Activated gamma-delta T cell treated with anti-CD3 and anti-CD28 coated beads, Interleukin-2, amount 50 U/mL, for 16 hours (primary cell): ENCODE measurements at places on chromosomes 3 and 15.

GRCh38 chr3:17140670-17141505 is 256.1 kb downstream of the PLCL2 start:
- DNase-seq: no peak

- DNase-seq: no peak
Observed at GRCh38 chr15:71761649-71762048, 48.7 kb upstream of the NR2E3 start.

DNA sequence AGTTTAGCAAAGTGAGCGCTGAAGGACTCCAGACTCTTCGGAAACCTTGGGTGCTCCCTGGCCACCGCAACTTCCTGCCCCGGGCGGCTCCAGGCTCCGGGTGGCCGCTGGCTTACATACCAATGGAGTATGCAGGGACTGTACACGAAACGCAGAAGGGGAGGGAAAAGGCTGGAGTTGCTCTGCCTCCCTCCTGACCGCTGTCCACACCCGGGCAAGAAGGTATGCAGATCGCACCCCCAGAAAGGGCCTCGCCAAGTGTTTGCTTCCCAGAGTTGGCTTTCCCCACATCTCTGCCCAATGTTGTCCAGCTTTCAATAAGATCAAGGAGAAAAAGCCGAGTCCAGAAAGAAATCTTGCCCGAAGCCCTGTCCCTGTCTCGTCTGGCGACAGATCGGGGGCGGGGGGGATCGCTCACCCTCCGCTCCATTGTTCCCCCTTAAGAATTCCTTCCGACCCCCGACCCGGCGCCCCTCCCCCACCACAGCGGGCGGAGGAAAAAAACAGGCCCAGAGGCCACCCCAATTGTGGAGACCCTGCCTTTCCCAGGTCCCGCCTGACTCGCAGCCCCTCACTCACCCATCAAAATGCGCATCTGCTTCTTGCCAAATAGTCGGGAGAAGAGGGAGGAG is 533 bp downstream of the ARF4 start:
- peak; percentile 44 for DNase-seq

- DNase-seq: no peak
Observed at GRCh38 chr15:100194996-100195395, 146.8 kb downstream of the ADAMTS17 start.

DNA sequence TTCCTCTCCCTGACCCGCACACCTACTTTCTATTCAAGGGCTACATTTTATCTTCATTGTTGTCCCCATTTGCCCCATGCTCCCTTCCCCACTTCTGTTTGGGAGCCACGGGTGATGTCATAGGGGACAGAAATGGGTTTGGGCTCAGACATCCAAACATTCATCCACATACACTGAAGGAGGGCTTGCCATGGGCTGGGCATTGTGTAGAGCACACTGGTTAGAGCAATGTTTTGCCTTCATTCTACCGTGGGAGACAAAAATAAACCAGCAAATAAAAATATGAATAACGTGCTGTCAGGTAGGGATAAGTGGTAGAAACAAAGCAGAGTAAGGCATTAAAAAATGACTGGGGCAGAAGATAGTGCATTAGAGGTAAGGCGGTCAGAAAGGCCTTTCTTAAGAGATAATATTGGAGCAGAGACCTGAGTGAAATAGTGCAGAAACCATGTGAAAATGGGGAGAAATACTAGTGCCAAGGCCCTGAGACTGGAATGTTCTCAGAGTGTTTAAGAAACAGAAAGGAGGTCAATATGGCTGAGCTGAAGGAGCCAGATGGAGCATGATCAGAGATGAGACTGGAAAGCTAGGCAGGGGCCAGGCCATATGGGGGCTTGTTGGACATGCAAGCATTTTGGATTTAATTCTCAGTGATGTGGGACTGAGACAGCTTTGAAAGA is 40.9 kb upstream of the CLSTN2 start:
- DNase-seq: no peak

GRCh38 chr3:166706094-166706493 is 674.0 kb downstream of the ZBBX start:
- no peak for DNase-seq

- no peak for DNase-seq
Observed at GRCh38 chr3:183131186-183131725, 31.3 kb downstream of the LAMP3 start.

DNA sequence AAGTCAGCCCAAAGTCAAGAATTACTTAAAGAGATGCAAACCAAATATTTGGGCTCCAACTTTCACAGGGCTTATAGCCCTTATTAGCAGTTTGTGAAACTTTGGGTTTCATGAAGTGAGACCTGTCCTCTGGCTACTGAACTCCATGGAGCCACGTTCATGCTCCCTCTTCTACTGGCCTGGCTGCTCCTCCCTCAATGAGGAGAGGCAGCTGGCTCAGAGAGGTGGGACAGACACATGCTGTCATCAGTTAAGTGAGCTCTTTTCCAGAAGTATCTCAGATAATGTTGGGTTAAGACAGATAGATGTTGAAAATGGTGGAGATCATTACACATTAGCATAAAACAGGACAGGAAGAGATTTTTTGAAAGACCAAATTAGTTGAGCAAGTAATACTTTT is 19.4 kb downstream of the MRPS25 start:
- no peak for DNase-seq

GRCh38 chr15:35723852-35724251 is 177.9 kb upstream of the DPH6 start:
- DNase-seq: no peak

DNA sequence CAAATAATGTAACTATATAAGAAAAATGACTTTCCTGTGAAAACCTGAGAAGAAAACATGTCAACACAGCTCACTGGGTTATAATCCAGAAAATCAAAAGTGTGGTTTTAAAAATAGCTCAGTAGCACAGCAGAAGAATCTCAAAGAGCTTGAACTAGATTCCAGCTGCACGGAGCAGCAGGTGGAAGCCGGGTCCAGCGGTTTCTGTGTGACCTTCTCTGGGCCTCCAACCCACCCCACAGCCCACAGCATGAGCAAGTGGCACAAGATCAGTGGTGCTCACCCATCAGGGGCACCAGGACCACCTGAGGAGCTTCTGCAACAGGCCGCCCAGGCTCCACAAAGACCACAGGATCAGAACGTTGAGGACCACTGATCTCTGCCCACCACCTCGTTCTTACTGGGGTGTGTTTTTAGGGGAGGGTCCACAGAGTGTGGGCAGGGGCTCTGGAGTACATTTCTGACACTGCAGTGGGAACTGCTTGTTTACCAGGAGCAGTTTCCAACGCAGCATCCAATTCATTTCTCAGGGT is 23.2 kb downstream of the SLC41A3 start:
- DNase-seq: no peak

DNA sequence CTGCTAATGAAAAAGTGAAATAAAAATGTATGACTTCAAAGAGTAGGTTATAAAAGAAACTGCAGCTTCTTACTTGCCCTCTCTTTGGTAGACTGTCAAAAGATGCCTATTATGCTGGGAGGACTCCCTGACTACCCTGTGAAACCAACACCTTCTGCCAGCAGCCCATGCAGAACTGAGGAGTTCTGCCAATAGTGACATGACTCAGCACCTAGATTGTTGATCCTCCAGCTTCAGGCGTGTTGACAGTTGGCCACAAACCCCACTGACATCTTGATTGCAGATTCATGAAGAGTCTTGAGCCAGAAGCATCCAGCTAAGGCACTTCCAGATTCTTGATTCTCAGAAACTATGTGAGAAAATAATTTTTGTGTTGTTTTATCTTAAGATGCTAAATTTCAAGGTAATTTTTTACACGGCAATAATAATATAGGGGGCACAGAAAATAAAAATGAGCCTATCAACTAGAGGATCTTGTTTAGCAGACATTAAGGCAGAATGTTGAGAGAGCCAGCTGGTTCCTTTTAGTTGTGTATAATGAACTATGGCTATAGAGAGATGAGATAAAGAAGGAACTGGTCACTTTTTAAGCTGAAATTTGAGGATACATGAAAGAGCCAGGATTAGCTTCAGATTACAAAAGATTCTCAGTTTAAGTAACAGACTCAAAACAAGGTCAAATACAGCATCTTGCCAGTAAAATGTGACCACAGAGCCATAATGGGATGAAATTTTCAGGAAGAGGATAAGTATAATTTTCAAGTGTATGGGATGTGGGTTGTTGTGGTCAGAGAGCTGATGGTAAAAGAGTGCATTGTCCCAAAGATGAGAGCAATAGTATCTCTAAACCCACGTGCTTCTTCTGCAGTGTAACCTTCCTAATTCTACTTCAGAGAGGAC is 588.7 kb upstream of the CBLB start:
- no peak for DNase-seq

GRCh38 chr3:172688588-172688987 is 22.3 kb downstream of the NCEH1 start:
- DNase-seq: no peak

DNA sequence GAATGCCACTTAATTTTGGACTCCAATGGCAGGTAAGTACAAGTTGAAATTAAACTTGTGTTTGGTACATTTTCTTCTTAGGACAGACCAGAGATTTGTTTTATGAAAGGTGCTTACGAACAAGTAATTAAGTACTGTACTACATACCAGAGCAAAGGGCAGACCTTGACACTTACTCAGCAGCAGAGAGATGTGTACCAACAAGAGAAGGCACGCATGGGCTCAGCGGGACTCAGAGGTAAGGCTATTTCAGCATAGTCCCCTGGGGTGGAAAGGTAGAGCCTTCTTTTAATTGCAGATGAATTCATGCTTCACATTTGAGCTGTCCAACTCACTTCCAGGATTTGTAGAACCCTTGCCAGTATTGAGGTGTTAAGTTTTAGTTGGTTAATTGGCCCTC is 51.4 kb downstream of the ASTE1 start:
- DNase-seq: no peak

GRCh38 chr3:27556887-27557286 is 72.7 kb upstream of the SLC4A7 start:
- DNase-seq: no peak

DNA sequence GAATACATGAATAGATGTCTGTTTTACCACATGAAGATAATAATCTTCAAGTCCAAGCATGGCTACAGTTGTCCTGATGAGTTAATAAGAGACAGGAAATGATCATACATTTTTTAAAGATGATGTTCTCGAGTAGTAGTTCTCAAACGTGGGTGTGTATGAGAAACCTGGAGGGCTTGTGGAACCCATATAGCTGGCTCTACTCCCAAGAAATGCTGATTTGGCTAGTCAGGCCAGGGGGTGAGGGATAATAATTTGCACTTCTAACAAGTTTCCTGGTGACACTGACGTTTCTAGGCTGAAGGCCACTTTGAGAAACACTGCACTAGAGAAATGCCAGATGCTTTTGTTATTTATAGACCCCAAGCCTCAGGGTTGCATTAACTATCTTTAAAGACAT is 37.0 kb downstream of the ROPN1B start:
- no peak for DNase-seq

GRCh38 chr3:107718547-107718946 is 195.8 kb downstream of the BBX start:
- DNase-seq: no peak

DNA sequence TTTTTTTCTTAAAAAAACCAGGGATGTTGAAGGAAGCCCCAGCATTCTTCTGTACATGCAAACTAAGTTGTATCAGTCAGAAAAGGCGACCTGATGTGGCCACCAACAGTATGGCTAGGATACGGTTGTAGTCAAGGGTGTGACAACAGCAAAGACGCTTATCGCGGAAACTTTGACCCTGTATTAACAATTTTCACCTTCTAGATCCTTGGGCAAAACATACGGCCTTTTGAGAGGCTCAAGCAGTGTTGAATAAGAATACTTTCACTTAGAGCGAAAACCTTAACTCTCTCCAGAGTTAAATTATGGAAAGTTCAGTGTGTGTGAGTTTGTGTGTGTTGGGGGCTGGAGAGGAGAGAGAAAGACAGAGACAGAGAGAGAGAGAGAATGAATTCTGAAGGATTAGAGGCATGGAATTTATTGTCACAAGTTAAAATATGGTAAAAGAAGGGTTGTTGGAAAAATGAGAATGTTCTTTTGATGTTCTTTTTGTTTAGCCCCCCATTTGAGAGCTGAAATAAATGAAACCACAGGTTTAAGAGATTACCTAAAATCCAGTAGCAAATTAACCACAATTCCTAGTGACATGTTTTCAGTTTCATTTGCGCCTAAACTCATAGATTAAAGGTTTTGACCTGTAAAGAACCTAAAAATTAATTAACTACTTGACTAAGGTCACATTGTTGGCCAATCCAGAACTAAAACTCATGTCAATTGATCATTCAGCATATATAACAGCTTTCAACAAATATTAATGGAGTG is 9.2 kb downstream of the ALCAM start:
- DNase-seq: no peak

- no peak for DNase-seq
Observed at GRCh38 chr3:71451060-71451459, 132.5 kb downstream of the FOXP1 start.
